Non-pigmented ciliary epithelial cell (primary cell): ENCODE measurements at places on chromosomes 16 and 17.

DNA sequence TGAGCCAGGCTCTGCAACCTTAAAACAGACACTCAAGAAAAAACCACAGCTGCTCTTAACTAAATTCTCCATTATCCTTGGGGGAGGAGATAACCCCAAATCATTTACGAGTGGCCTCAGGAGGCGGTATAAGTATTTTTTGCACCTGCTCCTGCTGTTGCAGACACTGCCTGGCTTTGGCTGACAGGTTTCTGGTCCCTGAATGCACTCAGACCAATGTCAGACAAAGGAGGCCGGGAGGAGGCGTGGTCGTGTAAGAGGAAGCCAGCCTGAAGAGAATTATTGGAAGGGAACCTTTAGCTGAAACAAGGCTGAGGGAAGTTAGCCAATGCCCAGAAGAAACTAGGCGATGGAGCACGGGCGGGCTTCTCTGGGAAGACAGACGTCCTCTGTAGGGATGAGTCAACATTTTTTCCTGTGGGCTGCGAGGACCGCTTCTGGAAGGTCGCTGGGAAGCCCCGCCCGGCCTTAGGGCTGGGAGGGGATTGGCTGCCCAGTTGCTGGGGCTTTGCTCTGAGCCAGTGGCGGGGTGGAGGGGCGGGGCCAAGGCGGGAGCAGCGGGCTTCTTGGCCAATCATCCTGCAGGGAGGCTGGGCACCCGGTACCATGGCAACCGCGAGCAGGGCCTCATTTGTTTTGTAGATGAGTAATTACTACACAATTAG, 82.3 kb downstream of the CCDC182 start:
- peak; percentile 94 for DNase-seq

DNA sequence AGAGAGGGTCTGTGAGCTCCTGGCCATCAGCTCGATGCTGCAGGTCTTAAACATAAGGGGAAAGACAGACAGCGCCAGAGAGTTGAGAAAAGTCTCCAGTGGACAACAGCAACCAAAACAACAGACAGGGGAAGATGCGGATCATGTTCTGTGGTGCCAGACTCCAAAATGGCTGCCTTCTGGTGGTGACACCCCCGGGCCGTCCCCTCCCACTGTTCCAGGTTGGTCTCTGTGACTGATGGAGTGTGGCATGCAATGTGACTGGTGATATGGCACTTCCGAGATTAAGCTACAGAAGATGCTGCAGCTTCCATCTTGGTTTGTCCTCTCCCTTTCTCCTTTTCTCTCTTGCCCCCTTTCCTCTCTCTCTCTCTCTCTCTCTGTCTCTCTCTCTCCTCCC, 40.4 kb upstream of the RBFOX3 start:
- no peak for DNase-seq

- DNase-seq: no peak
Measured at GRCh38 chr17:45946841-45947256, 52.2 kb upstream of the STH start.

- no peak for DNase-seq
Measured at GRCh38 chr16:86345516-86345915, 164.8 kb upstream of the FOXF1 start.

- no peak for DNase-seq
Measured at GRCh38 chr16:15827709-15828343, 29.0 kb downstream of the MYH11 start.

DNA sequence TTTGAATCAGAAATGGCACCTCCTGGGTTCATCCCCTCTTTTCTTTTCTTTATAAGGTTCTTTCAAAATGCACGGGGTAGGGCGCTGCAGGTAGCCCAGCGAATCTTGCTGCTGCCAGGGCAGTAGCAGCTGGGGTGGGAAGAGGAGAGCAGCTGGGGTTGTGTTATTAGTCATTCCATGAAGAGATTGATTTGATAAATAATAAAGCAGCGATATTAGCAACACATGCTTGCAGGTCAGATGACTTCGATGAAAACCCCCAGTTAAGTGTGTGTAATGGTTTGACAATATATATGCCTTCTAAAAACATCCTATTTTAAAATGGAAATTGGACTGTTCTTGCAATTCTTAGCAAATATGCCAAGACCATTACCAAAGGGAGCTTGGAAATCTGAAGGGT, 200.7 kb downstream of the CCDC182 start:
- DNase-seq: no peak

GRCh38 chr17:73635101-73635817, 9.0 kb downstream of the SDK2 start:
- DNase-seq: no peak

DNA sequence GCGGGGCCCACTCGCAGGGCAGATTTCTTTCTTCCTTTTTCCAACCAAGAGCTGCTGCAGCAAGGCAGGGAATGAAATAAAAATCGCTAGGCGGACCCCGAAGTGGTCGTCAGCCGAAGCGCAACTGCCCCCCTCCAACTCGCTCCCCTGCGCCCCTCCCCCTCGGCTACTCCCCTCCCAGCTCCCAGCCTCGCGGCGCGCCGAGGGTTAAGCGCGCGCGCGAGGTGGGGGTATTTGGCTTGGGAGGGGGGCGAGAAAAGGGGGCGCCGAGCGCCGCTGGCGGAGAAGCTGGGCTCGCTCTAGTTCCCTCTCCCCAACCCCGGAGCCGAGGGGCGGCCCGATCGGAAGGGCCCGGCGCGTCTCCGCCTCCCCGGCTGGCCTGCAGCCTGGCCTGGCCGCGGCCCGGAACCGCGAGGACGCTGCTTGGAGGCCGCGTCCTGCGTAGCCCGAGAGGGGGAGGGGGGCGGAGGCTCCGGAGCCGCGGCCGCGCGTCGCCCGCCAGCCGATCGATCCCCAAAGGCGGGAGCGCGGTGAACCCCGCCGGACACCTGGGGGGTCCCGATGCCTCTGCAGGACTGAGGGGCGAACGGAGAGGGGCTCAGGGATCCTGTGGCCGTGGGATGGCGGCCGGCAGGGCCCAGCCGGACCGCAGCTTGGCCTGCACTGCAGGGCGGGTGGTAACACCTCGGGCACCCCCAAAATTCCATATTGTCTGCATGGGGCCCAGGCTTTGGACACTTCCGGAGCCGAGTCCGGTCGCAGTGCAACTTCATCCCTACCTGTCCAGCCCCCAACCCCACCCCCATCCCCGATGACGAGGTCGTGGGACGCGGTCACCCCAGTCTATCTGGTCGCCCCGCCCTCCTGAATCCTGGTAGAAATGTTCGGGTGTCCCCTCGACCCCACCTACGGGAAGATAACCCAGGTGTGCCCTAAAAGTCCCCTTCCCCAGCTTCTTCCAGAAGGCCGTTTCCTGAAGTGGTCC, 4.9 kb upstream of the CBX4 start:
- DNase-seq: no peak

- no peak for DNase-seq
Measured at GRCh38 chr16:6853565-6853964, 479.1 kb upstream of the RBFOX1 start.

GRCh38 chr16:15033309-15033707, 22.6 kb downstream of the NTAN1 start:
- no peak for DNase-seq

GRCh38 chr16:81275064-81275532, 36.6 kb downstream of the BCO1 start:
- DNase-seq: no peak

DNA sequence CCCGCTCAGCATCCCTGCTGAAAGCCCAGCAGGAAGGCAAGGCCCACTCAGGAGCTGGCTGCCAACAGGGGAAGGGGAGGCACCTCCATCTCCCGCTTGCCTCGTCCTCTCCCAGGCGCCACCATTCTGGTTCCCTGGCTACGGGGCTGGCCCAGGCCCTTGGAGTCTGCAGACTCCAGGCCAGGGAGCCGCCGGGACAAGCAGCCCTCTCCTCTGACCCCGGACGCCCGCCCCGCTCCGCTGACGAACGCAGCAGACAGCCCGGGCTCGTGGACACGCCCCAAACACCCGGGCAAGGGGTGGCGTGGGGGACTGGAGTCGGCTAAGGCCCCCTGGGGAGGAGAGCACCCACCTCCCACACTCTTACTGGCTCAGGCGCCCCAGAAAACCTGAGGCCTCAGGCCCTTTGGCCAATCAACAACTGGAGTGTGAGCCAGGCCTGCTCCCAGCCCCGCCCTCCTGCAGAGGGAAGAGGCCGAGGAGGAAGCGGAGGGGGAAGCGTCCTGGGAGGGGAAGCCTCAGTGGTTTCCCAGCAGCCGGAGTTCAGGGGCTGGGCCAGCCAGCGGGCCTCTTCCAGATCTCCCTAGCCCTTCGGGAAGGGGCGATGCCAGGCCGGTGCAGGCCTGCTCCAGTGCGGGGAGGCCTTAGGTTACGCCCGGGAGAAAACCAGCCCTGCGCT, 4.2 kb downstream of the MNT start:
- DNase-seq: peak; percentile 86

GRCh38 chr17:34562387-34562786, 17.0 kb upstream of the TMEM132E start:
- no peak for DNase-seq

- peak; percentile 94 for DNase-seq
Measured at GRCh38 chr17:30433514-30433913, 43.7 kb upstream of the GOSR1 start.

DNA sequence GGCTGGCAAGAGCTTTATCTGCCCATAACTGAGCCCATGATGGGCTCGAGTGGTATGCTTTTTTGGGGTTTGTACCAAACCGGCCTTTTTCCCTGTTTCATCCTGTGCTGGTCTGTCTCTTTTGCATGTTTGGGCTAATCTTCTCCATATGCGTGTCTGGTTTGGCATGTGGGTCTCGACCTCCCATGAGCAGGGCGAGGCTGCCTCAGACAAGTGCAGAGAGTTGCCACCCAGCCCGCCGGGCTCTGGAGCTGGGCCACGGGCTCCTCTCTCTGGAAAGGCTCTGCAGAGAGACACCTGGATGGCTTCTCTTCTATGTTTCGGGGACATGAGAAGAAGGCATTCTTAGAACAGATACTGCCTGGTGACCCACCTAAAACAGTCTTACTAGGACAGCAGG, 67.8 kb upstream of the TBX2 start:
- no peak for DNase-seq

DNA sequence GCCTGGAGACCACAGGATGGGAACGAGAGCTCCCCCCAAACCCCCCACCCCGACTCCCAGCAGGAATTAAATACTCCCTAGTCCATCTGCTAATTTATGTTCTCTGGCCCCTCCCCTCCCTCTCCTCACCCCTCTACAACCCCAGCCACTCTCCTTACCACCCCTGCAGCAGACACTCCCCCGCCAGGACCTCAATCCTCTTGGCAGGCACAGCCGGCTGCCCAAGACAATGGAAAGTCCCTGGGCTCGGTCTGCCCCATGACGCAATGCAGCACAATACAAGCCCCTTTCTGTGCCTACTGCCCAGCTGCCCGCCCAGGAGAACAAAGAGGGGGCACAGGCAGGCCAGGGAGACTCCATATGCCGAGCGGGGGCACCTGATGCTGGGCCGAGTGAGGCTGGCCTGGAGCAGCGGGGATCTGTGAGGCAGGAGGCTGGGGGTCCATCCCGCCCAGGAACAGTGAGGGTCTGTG, 30.3 kb upstream of the CDC42EP4 start:
- no peak for DNase-seq

GRCh38 chr16:9016824-9017223, 53.1 kb upstream of the USP7 start:
- no peak for DNase-seq

- no peak for DNase-seq
Measured at GRCh38 chr17:58096892-58097291, 13.7 kb downstream of the DYNLL2 start.

DNA sequence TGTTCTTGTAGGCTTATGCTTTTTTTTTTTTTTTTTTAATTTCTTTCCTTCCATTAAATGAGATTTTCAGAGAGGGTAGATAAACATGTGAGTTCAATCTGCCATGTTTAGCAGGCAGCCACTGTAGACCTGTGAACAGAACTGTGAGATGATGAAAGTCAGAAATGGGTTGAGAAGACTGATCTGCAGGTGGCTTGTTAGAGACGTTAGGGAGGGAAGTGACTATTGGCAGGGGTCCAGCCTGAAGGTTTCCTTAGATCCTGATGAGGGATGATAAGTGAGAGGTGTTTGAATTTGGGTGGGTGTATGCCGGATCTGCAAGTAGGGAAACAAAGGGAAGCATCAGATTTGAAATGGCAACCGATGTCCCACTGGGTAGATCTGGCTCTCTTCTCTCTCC, 157.8 kb downstream of the HS3ST3B1 start:
- no peak for DNase-seq

- no peak for DNase-seq
Measured at GRCh38 chr16:947255-947921, 23.4 kb downstream of the LMF1 start.

DNA sequence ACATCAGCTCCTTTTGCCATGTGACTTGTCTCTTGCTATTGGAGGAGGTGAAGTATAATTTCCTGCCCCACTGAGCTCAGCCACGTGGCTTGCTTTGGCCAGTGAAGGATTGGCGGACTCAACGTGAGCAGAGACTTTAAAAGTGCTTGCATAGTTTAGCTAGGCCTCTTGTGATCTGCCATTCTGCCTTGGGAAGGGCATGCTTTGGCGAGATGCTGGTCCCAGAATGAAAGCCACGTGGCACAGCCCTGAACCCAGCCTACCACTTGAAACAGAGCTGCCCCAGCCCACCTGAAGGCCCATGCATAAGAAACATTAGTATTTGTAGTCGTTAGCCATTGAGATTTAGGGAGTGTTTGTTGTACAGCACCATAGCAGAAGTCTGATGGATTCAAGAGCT, 148.2 kb downstream of the TMEM132E start:
- no peak for DNase-seq

DNA sequence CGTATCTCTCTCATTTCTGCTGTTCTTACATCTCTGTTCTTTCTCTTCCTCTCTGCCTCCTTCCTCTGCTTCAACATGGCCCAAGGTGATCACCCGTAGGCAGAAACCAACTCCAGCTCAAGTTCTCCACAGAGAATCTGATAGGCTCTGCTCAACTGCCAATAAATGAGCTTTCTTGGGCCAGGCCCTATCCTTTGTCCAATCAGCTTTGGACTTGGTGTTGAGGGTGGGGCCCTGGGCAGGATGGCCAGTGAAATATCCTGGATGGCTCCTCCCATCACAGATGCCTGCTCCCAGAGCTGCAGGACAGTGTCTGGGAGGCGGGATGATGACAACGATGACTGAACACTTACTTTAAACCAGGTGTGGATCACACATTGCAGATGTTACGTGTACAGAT, 17.4 kb upstream of the BRD7 start:
- no peak for DNase-seq

DNA sequence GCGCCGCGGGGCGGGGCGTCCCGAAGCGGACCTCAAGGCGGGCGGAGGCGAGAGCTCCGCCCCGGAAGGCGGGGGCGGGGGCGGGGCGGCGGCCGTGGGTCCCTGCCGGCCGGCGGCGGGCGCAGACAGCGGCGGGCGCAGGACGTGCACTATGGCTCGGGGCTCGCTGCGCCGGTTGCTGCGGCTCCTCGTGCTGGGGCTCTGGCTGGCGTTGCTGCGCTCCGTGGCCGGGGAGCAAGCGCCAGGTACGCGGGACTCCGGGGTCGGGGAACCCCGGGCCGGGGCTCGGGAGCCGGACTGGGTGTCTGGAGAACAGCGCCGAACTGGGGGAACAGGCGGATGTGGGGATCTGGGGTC, at the start of gene TNFRSF12A:
Gene TNFRSF12A (plus strand): TSS at position 122 of the 357 bp plus-strand sequence. CDS start 30 bp downstream, at position 152.
- peak; percentile 14 for DNase-seq

DNA sequence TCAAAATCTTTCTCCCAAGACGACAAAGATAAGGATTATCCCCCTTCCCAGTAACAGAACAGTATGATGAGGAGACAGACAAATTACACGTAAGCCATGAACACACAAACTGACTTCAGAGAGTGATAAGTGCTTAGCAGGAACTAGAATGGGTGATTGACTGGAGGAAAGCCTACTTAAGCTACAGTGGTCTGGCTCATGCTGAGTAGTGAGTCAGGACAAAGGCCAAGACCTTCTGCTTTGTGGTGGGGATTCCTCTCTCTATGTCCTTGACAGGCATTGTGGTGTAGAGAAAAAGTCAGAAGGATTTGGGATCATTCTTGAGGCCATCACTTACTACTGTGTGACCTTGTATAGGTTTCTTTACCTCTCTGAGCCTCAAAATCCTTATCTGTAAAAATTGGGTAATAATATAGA, 381.9 kb upstream of the CCL2 start:
- no peak for DNase-seq
